ENCODE measurements at places on chromosomes 12 and 14.

DNA sequence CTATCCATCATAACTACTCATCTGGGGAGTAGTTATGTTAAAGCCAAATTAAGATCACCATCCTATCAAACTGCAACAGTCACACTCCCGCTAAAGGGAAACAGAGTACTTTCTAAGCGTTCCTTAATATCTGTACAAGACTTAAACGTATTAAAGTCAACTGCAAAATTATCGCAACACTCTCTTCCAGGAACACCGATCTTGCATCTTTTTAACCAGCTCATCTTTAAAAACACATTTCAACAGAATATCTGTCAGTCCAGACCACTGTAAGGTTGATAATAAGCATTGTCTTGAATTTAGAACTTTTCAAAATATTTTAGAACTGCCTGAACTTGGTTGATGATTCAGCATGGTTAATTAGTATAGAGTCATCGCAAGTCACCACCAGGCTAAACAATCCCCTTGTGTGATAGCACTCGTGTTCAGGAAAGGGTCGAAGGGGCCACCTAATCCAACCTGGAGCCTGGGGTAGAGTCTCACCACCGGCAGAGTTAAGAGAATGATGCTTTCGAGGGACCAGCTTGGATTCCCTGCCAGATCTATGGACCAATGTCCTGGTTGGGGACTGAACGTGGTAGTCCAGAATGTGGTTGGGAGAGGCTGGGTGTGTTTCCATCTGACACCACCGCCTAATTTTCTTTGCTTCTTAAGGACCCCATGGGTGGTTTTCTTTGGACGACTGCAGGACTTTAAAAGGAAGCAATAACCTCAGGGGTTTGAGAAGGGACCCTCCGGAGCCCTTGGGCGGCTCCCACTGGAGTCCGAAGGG, 890 bp downstream of the SPTLC2 start:
- DNase-seq = peak; percentile 32

DNA sequence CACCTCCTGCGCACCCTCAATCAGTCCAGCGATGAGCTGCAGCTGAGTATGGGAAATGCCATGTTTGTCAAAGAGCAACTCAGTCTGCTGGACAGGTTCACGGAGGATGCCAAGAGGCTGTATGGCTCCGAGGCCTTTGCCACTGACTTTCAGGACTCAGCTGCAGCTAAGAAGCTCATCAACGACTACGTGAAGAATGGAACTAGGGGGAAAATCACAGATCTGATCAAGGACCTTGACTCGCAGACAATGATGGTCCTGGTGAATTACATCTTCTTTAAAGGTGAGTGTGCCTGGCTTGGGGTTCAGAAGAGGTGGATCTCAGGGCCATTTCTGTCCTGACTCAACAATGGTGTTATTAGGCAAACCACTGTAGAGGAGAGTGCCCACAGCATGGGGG, 2.6 kb downstream of the SERPINA3 start:
- no peak for DNase-seq

DNA sequence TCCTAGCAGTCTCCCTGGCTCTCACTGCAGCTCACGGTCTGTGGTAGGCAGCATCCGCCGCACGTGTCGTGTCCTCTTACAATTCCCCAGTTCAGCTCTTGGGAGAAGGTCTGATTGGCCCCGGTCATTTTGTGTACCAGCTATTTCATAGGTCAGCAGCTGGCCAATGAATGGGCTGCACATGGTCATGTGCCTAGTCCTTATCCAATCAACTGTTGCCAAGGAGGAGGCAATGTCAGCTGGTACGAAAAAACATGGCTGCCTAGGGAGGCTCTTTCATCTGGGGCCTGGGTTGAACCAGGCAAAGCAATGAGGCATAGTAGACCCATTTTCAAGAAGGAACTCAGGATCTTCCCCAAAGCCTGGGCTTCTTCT, 46.1 kb downstream of the RNFT2 start:
- DNase-seq = no peak

GRCh38 chr12:50611021-50611744, 106.4 kb downstream of the DIP2B start:
- DNase-seq = no peak

GRCh38 chr12:49949866-49950265, 671 bp upstream of the AQP2 start:
- DNase-seq = no peak

- DNase-seq = no peak
These were observed 167.7 kb upstream of the AMIGO2 start for GRCh38 chr12:47247418-47247817.

GRCh38 chr12:262817-263216, at the start of gene SLC6A13:
TSS of gene SLC6A13 (minus strand) at chr12:262836. CDS start at chr12:260052, 2,784 bp downstream.
- DNase-seq = no peak

DNA sequence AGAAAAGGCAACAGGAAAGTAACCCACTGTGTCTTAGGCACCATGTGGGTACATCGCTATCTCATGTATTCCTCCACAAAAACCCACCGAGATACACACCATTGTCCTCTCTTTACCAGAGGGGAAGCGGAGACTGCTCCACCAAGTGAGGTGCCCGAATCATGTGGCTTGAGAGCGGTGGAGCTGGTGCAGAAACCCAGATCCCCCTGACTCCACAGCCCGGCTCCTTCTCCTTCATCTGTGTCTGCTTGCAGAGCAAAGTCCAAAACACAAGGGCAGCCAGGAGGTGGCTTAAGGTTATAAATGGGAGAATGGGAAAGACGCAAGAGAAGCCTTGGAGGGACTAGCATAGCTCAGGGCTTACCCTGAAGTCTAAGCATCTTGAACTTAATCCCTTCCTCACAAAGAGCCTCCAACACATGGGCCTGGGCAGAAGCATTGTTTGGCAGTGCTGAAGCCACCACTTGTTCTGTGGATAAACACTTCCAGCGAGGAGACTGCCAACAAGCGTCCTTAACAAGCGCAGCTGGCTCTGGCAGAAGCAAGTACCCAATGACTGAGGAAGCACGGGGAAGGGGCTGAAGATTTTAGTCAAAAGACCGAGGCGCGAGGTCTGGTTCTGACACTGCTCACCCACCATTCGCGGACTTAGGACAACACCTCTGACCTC, 83.0 kb downstream of the TTC7B start:
- DNase-seq = no peak

DNA sequence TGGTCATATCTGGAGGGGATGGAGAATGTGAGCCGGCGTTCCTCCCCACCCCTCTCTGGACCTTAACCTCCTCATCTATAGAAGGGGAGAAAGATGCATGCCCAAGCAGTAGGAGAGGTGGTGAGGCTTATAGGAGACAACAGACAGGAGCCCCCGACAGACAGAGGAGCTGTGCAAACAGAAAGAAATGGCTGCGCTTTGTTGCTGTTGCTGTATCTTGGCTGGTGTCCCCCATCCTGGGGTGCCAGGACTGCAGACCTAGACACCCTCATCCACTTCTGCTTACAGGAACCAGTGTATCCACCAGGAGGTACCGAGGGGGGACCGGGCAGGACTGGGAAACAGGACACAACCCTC, 397 bp downstream of the SERPINA1 start:
- DNase-seq = no peak

- DNase-seq = no peak
These were observed 1.1 kb downstream of the PAX9 start for GRCh38 chr14:36662543-36663403.

DNA sequence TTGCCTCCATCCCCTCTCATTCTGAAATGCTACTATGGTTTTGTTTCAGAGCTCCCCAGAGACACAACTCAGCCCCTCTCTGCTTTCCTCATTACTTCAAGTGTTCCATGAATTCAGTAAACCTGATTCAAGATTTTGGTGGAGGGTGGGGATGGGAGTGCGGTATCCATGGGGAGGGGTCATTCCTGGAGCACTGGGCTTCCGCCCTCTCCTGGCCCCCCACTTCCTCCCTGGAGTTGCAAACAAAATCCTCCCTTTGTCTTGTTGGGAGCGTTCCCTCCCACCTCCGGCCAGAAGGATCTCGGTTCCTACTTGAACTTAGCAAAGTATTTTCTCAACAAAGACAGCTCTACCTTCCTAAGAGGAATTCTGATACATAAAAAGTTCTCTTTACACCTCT, 71.8 kb upstream of the LTA4H start:
- no peak for DNase-seq

GRCh38 chr12:63079791-63080502, 71.1 kb downstream of the AVPR1A start:
- peak; percentile 19 for DNase-seq

DNA sequence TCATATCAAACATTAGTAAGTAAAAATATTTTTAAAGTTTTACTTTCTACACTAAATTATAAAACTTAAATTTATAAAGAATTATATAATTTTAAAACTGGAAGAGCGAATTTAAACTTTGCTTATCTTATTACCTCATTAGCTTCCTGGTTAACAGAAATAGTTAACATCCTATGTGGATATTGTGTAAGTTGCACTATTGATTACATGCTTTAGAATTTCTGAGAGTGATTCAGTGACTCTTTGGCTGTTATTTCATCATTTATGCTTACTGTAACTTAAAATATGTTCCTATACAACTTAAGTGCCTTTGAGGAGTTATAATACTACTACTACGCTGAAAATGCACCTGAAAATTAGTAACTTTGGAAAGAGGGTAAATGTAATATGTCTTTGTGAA, 101.4 kb downstream of the FOXA1 start:
- DNase-seq = no peak

DNA sequence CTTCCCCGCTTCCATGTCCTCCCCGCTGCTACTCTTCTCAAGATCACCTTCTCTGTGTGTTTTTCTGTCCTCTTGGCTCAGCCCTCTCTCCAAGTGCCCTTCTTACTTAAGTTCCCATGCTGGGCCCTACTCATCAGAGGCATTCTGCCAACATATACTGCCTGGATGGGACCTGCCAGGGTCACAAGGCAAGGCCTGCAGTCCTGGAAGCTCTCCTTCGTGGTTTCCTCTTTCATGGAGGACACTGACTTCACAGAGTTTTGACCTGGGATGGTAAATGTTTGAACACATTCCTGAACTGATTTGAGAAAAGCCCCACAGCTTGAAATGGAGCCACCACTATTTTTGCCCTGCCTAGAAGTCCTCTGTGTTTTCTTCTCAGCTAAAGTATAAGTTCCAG, 140.9 kb downstream of the TMEM30B start:
- peak; percentile 22 for DNase-seq

DNA sequence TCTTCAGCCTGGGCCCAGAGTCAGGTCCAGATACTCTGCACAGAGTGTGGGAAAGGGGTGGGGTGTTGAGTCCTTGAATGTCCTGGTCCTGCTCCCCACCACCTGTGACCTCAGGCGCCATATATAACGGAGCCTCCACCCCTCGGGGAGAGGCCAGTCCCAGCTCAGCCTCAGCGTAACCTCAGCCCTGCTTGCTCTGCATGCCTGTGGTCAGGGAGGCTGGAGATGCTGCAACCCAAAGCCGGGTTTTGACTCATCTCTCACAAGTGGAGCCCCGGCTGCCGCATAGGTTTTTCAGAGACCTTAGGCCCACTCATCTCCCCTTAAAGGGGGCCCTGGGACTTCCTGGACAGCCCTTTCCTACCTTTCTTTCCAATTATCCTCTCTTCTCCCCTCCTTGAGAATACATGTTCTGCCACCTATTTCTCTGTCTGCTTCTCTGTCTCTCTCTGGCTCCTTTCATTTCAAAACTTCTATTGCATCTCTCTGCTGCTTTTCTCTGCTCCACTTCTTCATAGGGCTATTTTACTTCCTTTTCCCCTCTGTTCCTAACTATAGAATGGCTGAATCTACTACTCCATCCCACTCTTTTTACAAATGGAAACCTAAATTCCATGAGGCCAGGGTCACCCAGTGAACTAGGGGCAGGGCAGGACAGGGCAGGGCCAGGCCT, 1.2 kb downstream of the ITGB7 start:
- DNase-seq = peak; percentile 82

DNA sequence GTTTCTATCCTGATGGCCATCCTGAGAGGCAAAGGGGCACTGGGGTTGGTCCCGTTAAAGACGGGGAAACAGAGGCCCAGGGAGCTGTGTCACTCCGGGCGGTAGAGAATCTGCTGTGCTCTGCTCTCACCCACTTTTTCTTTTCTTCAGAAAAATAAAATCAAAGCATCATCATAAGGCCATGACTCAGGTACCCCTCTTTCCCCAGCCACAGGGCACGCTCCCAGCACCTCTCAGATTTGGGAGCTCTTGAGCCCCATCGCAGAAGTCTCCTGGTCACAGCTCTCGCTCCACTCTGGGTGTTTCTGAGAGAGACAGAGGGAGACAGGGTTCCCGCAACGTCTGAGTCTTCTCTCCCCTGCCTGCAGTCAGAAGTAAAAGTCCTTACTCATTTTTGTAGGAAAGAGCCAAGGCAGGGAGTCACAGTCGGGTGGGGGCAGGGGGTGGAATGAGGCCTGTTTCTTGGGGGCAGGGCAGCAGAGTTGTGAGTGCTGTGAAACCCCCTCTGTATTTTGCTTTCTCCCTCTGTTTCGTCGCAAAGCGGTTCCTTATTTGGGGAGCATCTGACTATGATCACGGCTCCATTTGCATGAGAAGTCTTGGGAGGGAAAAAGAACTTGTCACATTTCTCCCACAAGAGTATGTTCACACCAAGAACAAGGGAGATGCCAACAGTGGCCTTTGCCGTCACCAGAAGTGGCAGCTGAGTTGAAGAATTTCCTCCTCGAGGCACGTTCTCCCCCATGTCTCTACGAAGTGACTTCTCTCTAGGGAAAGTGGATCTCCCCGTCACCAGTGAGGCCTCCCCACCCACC, 139.0 kb downstream of the BCL11B start:
- DNase-seq = no peak

- peak; percentile 53 for DNase-seq
These were observed 101.9 kb upstream of the SFSWAP start for GRCh38 chr12:131608740-131609690.

DNA sequence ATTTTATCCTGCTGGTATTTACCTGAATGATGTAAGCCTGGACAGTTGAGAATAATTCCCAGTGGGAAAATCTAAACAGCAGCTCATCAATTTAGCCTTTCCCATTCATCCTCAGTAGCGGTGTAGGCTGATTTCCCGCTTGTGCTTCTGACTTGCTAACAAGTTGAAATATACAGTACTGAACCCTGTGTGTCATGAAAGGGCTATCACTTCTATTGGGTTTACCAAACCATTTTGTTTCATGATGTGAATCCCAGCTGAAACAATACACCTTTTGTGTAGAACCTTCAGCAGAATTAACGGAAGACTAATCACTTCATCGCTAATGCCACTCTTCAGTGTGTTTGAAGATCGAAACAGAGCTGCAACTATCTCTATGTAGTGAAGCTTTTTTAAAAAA, 88.4 kb downstream of the POLR3B start:
- DNase-seq = no peak

Data from cardiac fibroblast (primary cell).